ENCODE measurements at places on chromosomes 6 and 20.

GRCh38 chr6:474453-475185 lies 83.1 kb downstream of the IRF4 start:
- no peak for DNase-seq

DNA sequence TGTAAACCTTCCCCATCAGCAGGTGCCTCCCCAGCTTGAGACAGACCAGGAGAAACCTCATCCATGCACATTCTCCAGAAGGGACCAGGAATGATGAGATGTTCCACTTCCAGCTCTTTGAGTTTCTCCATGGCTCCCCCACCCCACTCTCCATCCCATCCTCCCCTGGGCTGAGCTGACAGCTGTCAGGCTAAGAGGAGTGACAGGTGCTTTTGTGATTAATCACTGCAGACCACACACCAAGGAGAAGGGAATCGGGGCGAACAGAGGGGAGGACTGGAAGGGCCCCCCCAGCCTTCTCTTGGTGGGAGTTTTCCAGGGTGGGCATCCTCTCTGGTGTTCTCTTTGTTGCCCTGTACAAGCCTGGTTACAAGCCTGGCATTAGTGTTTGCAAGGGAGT lies 56.1 kb upstream of the ZFAND3 start:
- no peak for DNase-seq

GRCh38 chr6:83042467-83043053 lies 23.1 kb downstream of the UBE3D start:
- no peak for DNase-seq

DNA sequence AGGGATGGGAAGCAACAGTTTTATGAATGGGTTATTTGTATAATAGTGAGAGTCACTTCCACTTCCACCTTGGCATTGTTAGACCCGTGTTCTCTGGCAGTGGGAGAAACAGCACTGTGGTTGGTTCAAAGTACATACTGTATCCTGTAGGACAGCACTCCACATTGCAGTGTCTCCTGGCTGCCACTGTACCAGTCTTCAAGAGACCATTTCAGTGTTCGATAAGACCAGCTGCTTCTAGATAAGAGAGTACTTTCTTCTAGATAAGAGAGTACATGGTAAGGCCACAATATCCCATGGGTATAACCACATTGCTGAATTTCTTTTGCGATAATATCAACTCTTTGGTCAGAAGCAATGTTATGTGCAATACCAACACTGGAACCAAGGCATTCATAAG lies 28.8 kb downstream of the FITM2 start:
- DNase-seq, result no peak

GRCh38 chr6:105794239-105794638 lies 291.9 kb upstream of the PRDM1 start:
- DNase-seq, result no peak

DNA sequence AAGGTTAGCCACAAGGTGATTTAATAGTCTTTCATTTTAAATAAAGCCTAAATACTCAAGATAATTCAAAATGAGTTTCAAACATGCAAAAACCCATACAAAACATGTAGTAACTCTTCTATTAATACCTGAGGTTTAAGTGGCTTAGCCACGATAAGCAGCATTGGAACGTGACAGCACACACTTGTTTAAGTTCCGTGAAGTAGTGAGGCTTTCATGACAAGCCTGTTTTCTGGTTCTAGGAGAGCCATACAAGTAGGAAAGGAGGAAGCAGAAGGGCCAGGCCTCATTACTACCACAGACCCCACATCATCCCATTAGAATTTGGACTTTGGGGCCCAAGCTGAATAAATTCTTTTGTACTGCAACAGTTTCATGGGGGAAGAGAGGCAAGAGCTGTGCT lies 54.3 kb upstream of the PRND start:
- no peak for DNase-seq

GRCh38 chr6:119838043-119838442 lies 488.5 kb upstream of the MAN1A1 start:
- DNase-seq, result no peak

DNA sequence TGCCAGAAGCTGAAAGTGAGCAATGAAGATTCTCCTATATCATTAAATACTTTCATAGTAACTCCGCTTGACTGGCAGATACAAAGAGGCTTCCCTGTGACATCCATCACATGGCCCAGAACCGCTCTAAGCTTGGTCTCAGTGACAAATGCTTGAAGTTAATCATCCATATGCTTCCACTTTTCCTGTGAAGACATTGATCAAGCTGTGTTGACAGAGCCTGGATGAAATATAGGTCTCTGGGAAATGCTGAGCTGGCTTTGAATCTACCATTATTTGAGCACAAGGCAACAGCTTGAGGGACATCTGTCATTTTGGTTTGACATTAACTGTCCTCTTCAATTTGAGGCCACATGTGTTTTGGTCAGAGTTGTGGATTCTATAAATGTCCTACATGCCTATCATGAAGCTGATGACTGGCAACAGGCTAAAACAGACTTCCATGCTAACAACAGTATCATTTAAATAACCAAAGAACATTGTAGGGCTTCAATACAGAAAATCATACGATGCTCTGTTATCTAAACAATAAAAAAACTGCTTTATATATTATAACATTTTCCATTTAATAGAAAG lies 402.2 kb upstream of the IRAK1BP1 start:
- no peak for DNase-seq

GRCh38 chr20:58610811-58611210 lies 40.3 kb upstream of the STX16 start:
- DNase-seq, result no peak

- no peak for DNase-seq
Observed at GRCh38 chr6:11130605-11131004, 19.1 kb upstream of the ERVFRD-1 start.

DNA sequence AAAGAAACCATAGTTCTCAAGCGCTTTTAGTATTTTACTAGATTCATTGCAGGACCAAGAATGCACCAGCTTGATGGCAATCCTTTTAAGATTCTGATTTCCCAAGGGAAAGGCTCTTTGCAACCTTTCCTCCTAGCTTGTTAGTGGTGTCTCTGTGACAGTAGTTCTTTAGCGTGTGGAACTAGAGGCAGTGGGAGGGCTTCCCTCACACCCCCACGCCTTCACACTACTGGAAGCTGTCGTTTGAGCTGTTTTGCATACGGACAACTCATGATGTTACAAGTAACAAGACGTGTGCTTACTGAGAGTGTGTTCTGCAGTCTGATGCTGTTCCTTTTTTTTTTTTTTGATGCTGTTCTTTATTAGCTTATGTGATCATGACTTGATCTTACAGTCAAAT lies 34.1 kb downstream of the EYA4 start:
- DNase-seq, result no peak

GRCh38 chr6:160238761-160239751 lies 19.6 kb downstream of the SLC22A2 start:
- no peak for DNase-seq

All from DMS 273 treated with DMSO at 0.1 percent for 48 hours (cell line).